ENCODE measurements at places on chromosomes 13 and 19. TPM values are rescaled to one million over a fixed set of nuclear protein-coding genes. Genes with fewer than 3 reads are reported as not detected.

DNA sequence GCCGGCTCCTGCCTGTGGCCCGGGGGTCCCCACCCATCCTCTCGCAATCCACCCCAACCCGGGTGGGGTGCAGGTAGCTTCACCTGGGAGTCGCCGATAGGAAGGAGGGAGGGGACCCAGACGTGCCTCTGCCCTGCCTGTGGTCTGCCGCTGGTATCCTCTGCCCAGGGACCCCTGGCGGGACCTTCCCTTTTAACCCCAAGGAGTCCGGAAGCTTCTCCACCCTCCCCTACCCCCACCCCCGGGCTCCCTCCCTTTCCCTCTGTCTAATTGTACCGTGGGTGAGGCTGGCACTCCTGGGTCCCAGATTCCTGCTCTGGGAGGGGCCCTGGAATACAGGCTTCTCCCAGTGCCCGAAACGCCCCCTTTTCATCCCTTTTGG lies at the start of gene KLK10:
TSS of gene KLK10 (minus strand) at position 166 of the 382 bp plus-strand sequence. CDS start 579 bp downstream, outside the sequence.
- peak; percentile 36 for DNase-seq

Gene C13orf42
- not detected for total RNA-seq

DNA sequence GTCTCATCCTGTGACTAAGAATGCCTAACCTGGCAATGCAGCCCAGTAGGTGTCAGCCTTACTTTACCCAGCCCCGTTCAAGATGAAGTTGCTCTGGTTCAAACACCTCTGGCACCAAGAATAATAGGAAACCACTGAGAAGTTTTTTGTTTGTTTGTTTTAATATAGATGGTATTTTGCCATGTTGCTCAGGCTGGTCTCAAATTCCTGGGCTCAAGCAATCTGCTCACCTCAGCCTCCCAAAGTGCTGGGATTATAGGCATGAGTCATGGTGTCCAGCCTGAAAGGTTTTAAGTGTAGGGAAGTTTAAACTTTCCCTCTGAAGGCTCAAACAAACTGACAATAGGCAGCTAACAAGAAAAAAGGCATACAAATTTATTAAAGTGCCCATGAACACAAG lies 51.2 kb upstream of the ABCC4 start:
- no peak for DNase-seq

DNA sequence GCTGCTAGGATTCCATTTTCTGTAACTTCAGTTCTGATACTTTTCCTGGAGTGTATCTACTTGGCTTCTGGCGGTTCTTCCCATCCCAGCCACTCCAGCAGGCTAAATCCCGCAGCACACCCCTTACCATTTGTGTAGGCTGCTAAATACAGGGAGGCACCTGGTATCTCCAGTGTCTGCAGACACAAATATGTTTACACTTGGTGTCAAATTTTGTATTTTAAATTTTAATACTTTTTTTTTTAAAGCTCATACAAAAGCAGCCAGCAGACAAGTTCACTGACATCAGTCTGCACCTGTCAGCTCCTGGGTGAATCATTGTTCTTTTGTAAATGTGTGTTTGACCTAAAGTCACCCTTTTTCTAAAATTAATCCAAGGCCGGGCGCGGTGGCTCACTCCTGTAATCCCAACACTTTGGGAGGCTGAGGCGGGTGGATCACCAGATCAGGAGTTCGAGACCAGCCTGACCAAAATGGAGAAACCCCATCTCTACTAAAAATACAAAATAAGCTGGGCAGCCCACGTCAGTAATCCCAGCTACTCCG lies 3.4 kb upstream of the ZSCAN4 start:
- no peak for DNase-seq

Gene C13orf46
- total RNA-seq = not detected

Gene LILRB1
- total RNA-seq = not detected

- no peak for DNase-seq
Measured at GRCh38 chr13:113861433-113862030, 2.3 kb downstream of the GAS6 start.

- peak; percentile 62 for DNase-seq
Measured at GRCh38 chr13:44191504-44192171, 182.0 kb upstream of the SERP2 start.

Gene CLDND2
- total RNA-seq = not detected

GRCh38 chr19:30065680-30066606 lies 123.9 kb downstream of the URI1 start:
- DNase-seq = no peak

DNA sequence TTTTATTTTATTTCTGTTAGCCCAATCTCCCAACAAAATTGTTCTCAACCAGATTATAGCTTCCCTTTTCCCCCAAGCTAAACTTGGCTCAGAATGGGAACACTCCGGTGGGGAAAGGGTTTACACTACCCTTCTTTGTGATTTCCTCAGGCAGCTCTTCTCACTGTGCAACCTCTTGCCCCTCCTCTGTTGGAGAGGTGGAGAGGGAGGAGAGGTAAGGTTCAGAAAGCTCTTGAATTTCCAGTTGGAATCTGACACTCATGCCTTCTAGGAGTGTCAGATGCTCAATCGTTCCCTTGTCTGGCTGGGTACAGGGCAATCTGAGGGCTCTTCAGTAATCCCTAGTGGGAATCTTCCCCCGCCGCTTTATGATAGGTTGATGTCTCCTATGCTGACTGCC lies 486.1 kb upstream of the KLF12 start:
- no peak for DNase-seq

- DNase-seq = peak; percentile 40
Measured at GRCh38 chr19:41706741-41707501, 1.5 kb upstream of the CEACAM5 start.

DNA sequence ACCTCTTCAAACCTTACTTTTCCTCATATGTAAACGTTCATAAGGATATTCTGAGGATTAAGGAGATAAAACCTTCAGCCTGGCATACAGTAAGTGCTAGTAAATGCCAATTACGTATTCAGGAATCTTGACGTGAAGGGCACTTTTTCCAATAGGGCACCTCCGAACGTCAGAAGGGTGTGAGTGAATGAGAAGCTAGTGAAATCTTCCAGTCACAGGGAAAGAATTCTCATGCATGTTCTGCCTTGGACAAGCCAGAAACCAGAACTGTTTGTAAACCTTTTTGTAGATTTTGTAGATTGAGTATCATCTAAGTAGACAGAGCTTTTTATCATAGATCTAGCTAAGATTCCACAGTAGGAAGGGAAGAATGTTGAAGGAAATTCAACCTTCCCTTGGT lies 16.5 kb downstream of the DGKH start:
- DNase-seq = no peak

Gene LRRC4B
- total RNA-seq = 1.1 TPM

Gene ZIC2
- 5.2 TPM for total RNA-seq

- DNase-seq = peak; percentile 4
Measured at GRCh38 chr13:29847501-29847983, 2.9 kb downstream of the UBL3 start.

DNA sequence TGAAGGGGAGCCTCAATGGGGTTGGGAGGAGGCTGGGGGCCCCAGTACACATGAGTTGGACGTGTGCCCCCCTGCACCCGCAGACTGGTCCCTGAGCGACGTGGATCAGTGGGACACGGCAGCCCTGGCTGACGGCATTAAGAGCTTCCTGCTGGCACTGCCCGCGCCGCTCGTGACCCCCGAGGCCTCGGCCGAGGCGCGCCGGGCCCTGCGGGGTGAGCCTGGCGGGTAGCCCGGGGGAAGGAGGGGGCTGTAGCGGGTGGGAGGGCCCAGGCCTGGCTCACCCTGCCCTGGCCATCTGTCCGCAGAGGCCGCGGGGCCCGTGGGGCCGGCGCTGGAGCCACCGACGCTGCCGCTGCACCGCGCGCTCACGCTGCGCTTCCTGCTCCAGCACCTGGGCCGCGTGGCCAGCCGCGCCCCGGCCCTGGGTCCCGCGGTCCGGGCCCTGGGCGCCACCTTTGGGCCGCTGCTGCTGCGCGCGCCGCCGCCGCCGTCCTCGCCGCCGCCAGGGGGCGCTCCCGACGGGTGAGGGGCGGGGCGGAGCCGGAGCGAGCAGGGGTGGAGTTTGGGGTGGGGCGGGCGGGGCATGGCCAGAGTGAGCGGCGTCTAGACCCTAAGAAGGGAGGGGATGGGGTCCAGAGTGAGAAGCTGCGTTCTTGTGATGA lies 8.1 kb downstream of the PIK3R2 start:
- DNase-seq = peak; percentile 59

DNA sequence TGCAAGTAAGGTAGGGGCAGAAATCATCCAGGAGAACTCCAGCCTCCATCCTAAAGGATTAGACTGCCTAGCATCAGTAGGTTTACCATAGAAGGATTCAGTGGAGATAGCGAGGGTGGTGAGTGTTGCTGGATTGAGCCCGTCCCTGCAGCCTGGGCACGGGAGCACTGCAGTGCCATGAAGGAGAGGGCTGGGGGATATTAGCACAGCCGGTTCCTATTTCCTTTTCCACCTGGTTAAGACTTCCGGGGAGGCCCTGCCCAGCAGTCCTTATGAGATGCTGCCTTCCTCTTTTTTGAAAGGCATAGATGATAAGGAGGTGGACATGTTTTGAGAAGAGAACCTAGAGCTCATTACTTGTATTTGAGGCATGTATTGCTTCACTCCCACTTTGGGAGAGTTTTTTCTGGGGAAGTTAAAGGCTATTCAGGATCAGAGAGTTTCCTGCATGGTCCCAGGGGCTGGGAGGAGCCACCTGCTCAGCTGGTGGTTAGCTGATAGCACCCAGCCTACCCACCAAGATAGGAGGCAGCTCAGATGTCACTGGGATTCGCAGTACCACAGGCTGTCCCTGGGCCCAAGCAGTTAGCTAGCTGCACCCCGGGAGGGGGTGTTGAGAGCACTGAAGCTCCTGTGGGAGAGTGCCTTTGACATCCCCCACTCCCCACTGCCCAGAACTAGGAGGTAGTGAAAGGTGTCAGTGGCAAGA lies 17.2 kb downstream of the ACTN4 start:
- DNase-seq = no peak

Gene UBL3
- total RNA-seq = 11.4 TPM

Gene HCN2
- total RNA-seq = not detected

Gene CFD
- total RNA-seq = not detected

GRCh38 chr19:8163759-8164158 lies 14.4 kb upstream of the FBN3 start:
- DNase-seq = no peak

Gene LILRB3
- total RNA-seq = not detected

DNA sequence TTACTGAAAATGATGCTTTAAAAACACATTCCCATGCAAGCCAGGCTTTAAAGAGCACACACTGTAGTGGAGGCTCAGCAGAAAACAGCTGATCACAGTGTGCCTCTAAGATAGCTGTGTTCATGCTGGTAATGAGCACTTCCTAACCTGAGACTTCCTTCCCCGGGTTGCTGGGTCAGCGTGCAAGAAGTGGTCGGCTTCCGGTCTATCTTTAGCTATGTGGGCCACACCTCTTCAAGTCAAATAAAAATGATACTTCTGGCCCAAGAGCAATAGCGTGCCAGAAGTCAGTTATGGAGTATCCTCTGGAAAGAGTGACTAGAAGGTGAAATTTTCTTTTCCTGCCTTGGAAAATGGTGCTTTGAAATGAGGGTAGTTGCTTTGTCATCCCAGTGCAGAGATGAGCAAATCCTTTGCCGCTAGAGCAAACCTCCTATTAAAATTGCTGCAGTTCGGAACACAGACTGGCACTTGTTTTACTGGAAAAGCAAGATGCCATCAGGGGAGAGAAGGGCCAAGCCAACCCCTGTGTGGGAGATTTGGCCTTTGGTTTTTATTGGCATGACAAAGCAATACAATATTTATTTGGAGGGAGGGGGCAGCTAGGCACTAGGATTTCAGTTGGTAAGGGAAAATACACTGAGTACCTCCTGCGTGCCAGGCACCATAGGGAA lies 64.2 kb downstream of the ARHGAP35 start:
- DNase-seq = peak; percentile 71

Gene GJB6
- not detected for total RNA-seq

- DNase-seq = no peak
Measured at GRCh38 chr13:49938921-49939320, 2.8 kb upstream of the SPRYD7 start.
